ENCODE measurements at places on chromosomes 6 and 20. TPM values are rescaled to one million over a fixed set of nuclear protein-coding genes. Genes with fewer than 3 reads are reported as not detected.

- DNase-seq: no peak
Observed at GRCh38 chr6:35021004-35021403, 120.1 kb downstream of the TCP11 start.

SYCP2 gene
- polyA plus RNA-seq: 0.34 TPM

DNA sequence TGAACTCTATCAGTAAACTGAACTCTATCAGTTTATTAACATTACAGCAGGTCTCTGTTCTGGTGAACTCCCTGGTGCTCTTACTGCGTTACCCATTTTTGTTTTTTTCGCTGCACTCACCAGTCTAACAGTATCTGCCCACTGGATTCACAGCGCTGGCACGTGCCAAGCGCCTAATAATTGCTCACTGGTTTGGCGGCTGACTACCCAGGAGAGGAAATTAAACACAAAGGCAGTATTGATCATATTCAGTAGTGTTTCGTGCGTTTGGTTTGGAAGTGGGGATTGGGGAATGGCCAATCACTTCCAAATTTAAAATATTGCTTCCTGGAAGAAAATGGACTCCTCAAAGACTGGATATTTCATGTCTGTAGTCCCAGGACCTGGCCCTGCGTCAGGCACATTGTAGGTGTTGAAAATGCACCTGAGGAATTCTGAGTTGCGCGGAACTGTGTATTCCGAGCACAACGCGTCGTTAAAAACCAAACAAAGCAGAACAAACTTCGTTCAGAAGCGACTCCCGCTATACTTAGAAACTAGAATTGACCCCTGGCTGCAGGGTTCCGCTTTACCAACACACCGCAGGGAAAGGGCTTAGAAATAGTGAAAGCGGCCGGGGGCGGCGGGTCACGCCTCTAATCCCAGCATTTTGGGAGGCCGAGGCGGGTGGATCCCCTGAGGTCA lies 1.1 kb upstream of the RPS12 start:
- peak; percentile 58 for DNase-seq

GRCh38 chr6:81747327-81747726 lies 5.2 kb downstream of the TENT5A start:
- no peak for DNase-seq

GRCh38 chr20:57379263-57379647 lies 11.9 kb upstream of the RBM38 start:
- DNase-seq: no peak

GRCh38 chr6:14004258-14004657 lies 79.5 kb downstream of the RNF182 start:
- no peak for DNase-seq

DNA sequence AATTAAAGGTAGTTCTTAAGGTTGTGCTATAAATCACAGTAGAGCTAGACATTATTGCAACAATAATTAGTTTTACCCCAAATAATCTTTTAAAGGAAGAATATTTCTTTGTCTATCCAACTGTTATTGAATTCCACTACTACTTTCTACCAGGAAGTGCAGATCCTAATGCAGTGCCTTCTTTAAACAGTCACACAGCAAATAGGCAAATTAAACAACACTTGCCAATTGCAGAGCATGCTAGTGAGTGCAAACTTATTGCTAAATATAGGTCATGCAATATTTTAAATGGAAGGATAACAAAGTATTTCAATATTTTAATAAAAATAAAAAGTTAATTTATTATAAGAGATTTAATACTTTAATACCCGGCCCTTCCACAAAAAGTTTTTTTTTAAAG lies 107.3 kb upstream of the BCLAF1 start:
- no peak for DNase-seq

Data from K562 (cell line).